Amniotic epithelial cell (primary cell): ENCODE measurements at places on chromosomes 4 and X.

DNA sequence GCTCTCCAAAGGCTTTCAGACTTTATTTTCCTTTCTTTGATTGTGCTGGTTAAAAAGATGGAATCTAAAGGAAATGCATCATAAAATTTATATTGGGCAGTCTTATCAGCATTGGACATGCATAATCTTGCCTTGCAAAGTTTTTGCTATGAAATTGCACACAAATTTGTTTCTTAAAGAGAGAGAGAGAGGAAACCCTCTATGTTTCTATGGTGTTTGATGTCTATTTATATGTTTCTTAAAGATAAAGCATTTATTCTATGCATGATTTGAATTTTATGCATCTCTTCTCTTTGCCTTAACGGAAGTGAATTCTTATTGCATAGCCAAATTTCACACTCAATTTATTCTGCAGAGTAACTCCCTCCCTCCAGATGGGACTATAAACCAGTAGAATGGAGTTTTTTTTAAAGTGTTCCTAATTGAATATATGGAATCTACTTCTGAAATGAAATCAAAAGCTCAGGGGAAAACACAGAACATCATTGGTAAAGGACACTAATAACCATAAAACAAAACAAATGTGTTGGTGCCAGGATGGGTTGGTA, 83.5 kb upstream of the PPARGC1A start:
- DNase-seq, result no peak

DNA sequence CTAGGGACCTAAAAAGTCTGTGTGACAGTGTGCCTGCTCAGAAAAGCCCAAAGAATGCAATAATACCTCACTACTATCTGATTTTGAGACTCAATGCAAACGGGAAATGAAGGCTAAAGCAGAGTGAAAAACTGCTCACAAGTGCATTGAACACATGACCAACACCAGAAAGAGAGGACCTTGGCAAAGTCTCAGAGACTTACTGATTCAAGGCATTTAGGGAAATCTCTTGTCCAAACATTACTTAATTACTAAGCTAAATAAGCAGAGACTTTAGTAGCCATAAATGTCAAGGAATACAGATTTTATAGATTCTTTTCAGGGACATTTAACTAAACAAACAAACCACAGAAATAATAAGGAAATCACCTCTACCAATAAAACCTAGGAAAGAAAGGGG, 916.0 kb downstream of the FSTL5 start:
- no peak for DNase-seq

GRCh38 chr4:86218746-86219473, 140.9 kb downstream of the MAPK10 start:
- peak; percentile 89 for DNase-seq

GRCh38 chr4:43133566-43133965, 241.1 kb downstream of the GRXCR1 start:
- DNase-seq, result no peak

DNA sequence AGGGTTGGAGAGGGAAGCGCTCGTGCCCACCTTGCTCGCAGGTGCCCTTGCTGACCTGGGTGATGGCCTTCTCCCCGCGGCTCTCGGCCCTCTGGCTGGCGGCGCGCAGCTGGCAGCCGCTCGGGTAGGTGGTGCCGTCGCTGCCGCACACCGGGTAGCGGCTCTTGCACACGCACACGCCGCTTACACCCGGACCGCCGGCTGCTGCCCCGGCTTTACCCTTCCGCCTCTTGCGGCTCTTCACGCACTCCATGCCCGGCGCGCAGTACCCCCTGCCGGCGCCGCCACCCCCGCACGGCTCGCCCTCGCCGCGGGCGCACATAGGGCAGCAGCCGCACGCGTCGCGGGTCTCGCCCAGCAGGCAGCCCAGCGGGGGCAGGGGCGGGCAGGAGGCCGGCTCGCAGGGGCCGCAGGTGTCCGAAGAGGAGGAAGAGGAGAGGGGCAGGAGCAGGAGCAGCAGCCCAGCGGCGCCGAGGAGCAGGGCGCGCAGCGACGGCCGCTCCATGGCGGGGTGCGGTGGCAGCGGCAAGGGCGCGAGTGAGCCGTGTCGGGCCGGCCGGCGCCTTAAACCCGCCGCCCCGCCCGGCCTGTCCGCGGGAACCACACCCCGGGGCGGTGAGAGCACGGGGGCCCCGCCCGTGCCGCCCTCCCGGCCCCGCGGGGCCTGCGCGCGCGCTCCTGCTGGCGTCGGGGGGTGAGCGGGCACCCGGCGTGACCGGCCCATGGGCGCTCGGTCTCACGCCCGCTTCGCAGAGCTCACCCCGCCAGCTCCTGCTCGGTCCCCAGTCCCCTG, at the start of gene IGFBP7:
Gene IGFBP7 (minus strand): TSS at position 539 of the 793 bp plus-strand sequence. CDS start 34 bp downstream, at position 505.
- peak; percentile 38 for DNase-seq

GRCh38 chr4:185742766-185743165, 69.2 kb downstream of the SORBS2 start:
- no peak for DNase-seq

GRCh38 chrX:104522386-104522785, 43.6 kb upstream of the IL1RAPL2 start:
- DNase-seq, result no peak

GRCh38 chr4:75909405-75909804, 7.2 kb upstream of the PPEF2 start:
- no peak for DNase-seq

- DNase-seq, result no peak
These were observed 214.1 kb upstream of the ATP6AP2 start for GRCh38 chrX:40366661-40367060.

- DNase-seq, result peak; percentile 2
These were observed 43.7 kb upstream of the FRMD7 start for GRCh38 chrX:132171478-132171877.

- DNase-seq, result no peak
These were observed 7.6 kb downstream of the MAMLD1 start for GRCh38 chrX:150370589-150371312.

- DNase-seq, result peak; percentile 18
These were observed 626 bp downstream of the TBC1D1 start for GRCh38 chr4:37891260-37892159.

DNA sequence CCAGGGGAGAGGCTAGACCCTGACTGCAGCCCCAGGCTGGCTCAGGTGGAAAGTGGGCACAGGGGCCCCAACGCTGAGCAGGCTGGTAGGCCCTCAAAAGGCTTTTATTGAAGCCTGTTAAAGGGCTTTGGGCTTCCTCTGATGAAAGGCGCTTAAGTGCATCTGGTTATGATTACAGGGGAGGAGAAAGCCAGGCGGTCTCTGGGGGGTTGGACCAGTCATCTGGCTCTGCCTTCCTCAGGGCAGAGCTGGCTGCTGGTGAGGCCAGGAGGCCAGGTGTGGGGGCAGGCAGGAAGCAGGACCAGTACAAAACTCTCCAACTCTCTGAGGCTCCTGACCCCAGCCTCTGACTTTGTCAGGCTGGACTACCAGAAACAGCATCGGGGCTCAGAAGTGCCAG, 68.8 kb upstream of the BCOR start:
- peak; percentile 26 for DNase-seq

DNA sequence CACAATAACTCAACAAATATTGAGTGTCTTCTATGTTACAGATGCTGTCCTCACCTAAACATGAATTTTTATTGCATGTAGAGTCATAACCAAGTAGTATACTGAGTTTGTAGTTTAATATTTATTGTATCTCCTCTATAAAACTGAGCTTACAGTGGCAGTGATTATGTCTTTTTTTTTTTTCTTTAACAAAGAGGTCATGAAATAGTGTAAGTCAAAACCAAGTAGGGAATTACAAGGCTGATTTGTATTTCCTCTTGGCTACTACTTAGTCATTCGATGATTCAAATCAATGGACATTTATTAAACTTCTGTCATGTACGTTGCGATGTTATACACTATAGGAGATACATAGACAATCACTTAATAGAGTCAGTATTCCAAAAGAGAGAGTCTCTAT, 48.4 kb downstream of the IL15 start:
- DNase-seq, result no peak

DNA sequence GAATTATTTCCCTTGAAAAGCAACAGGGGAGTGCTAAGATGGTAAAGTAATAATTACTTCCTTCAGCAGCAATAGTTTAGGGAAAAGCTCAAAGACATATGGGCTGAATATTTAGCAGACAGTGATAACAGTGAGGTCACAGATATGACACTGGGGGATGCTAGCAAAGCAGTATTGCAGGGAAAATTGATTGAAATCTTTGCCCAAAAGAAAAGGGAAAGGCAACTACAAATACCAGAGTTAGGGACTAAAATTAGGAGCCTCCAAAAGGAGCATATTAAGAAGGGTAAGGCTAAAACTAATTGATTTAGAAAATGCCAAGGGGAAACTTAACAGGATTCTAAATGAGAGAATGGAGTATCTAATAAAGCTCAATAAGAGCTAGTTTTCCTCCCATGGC, 1191.3 kb upstream of the TENM3 start:
- DNase-seq, result no peak

GRCh38 chr4:67465763-67466052, 79.6 kb downstream of the CENPC start:
- no peak for DNase-seq

GRCh38 chr4:7068279-7068842, 497 bp upstream of the GRPEL1 start:
- no peak for DNase-seq

- no peak for DNase-seq
These were observed 242.4 kb downstream of the EVC2 start for GRCh38 chr4:5465956-5466355.

DNA sequence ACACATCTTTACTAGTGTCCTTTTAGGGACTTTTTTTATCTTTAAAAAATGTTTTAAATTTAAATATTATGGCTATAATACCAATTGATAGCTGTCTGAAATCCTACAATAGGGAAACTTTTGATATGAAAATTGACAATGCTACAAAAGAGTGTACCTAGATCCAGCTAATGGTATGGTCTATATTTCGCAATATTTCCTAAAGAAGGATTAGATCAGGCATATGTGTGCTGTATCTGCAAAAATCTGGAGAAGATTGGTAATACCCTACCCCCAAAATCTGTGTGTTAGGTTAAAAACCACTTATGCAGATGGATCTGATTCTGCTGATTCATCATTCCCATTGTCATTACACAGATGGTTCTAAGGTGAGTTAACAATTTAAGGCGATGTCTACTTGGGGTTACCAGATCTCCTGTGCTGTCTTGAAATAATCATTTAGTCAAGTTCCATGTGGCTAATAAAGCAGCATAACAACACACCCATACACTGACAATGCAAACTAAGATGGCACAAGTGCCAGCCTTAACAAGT, 137.1 kb downstream of the GASK1B start:
- DNase-seq, result no peak
